Kidney epithelial cell (primary cell): ENCODE measurements at places on chromosomes 12 and 14.

DNA sequence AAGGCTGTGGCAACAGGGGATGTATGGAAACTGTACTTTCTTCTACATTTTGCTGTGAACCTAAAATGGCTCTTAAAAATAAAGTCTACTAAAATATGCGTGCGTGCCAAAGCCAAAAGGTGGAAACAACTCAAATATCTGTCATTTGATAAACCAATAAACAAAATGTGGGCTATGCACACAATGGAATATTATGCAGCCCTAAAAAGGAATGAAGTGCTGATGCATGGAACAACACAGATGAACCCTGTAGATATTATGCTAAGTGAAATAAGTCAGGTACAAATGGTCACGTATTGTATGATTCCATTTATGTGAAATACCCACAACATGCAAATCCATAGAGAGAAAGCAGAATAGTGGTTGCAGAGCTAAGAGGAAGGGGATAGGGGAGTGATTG is 8.0 kb downstream of the CACNA2D4 start:
- no peak for DNase-seq

DNA sequence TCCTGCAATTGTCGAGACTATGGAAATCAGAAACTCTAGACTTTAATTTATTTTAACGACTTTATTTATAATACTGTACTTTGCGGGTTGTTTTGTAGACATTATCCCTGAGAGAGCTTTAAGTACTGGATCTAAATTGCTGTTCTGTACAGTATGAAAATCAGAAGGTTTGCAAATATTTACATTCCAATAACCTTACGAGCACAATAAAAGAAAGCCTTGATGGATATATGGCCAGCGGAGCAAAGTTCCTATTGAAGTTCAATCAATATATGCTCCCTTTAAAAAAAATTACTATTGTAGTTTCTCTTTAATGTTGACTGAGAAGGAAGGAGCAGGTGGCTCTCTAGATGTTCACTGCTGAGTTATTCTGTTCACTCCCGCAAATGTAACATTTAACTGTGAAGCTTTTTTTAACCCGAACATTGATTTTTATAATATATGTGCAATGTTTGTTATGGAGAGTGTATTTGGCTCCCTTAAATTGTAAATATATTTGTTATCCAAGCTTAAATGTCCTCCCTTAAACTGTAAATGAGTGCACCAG is 235.3 kb downstream of the PLCZ1 start:
- DNase-seq, result no peak

- no peak for DNase-seq
Observed at GRCh38 chr14:75876530-75876929, 105.3 kb downstream of the TGFB3 start.

DNA sequence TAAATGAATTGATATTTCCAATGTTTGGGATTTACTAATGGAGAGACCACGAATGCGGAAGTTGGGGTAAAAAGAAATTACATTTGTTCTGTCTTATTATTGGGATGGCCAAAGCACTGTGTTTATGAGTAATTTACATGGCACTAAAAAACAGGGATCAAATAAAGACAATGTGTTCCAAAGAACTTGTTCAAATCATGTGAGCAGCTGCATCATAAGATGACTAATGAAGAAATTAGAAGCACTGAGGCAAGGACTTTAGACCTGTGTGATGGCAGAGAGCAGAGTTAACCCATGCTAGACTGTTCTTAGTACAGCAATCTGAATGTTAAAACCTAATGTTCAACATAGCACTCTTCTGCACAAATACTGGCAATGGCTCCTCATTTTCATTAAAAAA is 34.3 kb upstream of the DCN start:
- DNase-seq, result no peak

DNA sequence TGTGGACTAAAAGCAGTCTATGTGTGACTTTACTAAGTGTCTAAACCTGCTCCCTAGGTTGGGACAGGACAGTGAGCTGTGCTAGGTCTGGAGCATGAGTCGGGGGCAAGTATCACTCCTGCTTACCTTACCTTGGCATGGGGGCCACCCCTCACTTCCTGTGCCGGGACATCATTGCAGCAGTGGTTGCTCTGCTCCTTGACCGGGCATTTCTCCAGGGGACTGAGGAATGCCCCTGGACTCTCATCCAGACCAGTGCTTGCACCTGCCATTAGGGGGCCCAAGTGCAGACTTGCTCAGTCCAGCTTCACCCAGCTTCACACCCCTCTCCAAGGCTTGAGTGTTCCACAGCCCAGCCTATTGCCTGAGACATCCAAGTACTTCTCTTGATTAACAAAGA is 84.7 kb upstream of the NELL2 start:
- no peak for DNase-seq

- DNase-seq, result no peak
Observed at GRCh38 chr12:132451172-132451835, 38.6 kb upstream of the FBRSL1 start.

GRCh38 chr12:14239350-14239934 is 126.0 kb upstream of the ATF7IP start:
- no peak for DNase-seq

DNA sequence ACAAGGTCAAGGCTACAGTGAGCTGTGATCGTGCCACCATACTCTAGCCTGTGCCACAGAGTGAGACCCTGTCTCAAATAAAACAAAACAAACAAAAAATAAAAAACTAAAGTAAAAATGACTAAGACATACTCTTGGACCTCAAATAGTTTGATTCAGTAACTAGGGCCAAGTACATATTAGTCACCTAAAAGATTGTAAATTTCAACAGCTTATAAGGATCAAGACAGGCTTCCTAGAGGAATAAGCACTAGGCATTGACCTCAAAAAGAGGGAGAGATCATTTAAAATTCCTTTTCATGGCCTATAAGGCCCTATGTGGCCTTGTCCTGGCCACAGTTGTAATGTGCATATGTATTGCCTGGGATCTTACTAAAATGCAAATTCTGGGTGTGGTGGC is 46.0 kb upstream of the CHST11 start:
- DNase-seq, result no peak

GRCh38 chr14:51207621-51208020 is 32.4 kb upstream of the TMX1 start:
- no peak for DNase-seq

DNA sequence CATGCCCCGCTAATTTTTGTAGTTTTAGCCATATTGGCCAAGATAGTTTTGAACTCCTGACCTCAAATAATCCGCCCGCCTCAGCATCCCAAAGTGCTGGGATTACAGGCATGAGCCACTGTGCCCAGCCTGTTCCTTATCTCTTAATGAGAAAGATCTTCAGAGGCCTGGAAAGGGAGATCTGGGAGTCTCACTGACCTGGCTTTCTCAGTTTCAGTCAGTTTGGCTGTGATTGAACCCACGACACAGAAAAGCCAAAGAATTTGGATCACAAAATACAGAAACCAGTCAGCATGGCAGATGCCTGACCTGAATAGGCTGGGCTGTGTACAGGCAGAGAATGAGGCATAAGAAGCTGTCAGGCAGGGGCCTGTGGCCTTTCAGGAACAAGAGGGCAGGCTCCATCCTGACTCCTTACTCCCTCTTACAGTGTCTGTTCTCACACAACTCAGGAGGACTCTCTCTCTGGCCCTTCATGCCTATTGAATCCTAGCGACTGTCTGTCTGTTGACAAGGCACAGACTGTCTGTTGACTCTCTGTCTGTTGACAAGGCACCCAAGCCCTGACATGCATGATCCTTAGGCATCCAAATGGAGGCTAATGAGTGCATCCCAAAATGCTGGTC is 366.5 kb upstream of the CCDC196 start:
- DNase-seq, result no peak

DNA sequence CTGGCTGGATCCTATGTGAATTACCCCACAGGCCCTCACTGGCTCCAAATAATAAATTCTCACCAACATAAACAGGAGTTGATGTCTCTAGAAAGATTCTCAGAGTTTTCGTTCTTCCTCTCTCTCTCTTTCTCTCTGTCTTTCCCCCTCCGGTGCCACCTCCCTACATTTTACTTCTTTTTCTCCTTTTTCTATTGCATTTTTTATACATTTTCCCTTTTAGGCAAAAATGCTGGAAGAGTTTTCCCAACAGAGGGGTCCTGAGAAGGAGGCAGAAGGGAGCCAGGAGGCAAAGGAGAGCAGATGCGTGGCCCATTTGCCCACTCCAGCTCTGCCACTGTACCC is 826 bp upstream of the HOXC6 start:
- no peak for DNase-seq

DNA sequence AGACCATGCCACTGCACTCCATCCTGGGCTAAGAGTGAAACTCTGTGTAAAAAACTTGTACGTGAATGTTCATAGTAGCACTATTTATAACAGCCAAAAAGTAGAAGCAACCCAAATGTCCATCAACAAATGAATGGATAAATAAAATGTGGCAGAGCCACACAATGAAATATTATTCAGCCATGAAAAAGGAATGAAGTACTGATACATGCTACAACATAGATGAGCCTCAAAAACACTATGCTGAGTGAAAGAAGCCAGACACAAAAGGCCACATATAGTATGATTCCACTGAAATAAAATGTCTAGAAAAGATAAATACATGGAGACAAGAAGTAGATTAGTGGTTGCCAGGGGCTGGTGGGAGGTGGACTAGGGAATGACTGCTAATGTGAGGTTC is 72.8 kb downstream of the KSR2 start:
- no peak for DNase-seq

DNA sequence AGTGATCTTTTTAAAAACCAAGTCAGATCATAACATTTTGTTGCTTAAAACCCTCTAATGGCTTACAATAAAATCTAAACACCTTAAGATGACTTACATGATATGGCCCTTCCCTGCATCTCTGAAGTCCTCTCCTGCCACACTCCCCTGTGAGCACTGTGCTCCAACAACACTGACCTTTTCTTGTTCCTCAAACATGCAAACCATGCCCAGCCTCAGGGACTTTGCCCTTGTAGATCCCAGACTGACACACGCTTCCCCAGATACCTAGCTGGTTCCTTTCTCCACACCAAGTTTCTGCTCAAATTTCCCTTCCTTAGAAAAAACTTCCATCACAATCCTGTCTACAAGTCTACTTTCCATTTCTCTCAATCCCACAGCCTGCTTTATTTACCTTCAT is 128.6 kb downstream of the IPO8 start:
- DNase-seq, result no peak

DNA sequence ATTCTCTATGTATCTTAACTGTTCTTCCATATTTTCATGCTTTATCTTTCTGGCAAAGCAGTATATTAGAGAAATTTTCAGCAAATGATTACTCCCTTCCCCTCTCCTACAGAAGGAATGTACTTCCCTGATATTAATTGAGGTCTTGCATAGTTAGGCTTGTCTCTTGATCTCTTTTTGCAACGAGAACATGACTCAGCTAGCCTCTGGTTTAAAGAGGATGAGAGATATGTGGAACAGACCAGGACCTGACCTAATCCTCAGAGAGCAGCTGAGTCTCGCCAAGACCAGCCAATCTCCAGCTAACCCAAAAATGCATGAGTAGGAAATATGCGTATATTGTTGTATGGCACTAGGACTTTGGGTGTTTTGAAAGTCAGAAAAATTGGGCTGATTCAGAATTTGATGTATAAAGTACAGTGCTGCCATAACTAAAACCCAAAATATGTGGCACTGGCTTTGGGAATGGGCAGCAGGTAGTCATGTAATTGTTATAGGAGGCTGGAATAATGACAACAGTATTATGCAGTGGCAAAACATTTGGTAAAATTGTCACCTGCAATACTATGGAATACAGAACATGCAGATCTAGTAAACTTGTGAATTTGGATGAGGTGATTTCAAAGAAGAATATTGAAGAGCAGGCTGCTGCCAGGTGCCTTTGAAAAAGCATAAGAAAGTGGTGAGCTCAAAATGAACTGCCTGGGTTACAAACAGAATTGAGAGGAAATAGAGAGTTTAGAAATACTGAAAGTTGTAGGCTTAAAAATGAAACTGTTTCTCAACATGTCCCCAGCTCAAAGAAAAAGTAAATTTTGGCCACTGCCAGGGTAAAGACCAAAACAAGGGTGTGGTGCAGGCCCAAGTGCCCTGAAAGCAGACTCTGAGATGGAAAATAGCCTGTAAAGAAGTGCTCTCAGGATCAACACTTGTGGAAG is 9.3 kb upstream of the USP15 start:
- no peak for DNase-seq

DNA sequence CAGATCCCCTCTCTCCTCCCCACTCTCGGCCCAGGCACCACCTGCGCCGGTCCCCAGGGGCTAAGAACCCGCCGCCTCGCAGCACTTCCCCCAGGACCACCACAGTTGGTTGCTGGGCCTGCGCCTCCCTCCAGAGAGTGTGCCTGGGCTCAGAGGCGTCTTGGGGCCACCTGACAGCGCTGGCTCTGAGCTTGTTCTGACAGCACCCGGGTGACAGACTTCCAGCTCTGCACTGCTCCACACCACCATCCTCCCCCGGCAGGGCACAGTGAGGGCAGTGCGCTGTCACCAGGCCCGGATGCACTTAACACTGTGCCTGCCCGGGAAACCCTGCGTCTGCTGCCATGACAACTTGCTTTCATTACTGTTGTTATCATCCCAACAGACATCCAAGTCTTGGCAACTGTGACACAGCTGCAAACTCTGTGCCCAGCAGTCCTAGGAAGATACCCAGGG is 6.6 kb downstream of the BRF1 start:
- DNase-seq, result no peak

DNA sequence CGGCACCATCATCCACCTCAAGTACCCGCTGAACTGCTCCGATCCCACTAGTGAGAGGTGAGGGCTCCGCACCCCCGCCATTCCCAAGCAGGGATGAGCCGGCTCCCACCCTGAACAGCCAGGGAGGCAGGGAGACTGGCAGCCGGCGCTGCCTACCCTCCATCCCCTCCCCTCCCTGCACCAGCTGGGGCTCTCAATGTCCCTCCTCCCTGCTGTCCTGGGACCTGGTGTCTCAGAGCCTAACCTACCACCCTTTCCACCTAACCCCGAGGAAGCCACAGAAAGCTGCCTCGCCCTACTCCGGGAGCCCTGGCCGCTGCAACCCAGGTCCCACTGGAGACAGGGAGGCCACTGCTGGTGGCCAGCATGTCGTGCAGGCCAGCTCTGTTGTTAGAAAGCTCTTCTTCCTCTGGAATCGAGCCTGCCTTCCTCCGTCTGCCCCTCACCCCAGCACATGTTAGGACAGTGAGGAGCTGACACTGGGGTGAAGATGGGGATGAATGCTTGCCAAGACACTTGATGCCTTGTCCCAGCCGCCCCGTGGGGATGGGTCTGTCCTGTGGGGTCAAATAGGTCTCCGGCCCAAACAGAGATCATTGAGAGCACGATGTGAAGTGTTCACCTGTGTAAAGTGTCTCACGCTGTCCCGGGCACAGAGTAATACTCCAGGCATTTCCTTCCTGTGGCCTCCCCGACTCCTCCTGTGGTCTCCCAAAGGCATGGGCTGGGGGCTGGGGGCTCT is 1.1 kb downstream of the PTPN6 start:
- no peak for DNase-seq

GRCh38 chr12:59069516-59069915 is 149.2 kb upstream of the LRIG3 start:
- no peak for DNase-seq

DNA sequence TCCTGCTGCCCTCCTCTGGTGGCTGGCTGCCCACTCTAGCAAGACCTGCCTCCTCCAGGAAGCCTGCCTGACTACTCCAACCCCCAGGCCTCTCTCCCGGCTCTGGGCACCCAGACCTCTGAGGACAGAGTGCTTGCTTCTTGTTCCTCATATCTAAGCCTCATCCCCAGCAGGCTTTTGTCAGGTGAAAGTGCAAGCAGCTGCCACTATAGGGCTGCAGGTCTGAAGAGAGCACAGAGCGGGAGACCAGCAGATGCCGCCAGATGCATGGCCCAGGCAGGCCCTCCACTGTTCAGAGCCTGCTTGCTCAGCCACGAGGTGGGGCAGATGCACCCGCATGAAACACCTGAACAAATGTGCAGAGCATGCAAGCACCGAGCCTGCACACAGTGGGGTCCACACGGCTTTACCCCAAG is 73.0 kb downstream of the SERPINA3 start:
- DNase-seq, result no peak
